Astrocyte of the cerebellum (primary cell): ENCODE measurements at places on chromosomes 7 and 10.

- DNase-seq, result no peak
Observed at GRCh38 chr10:93337309-93337721, 144.8 kb downstream of the MYOF start.

GRCh38 chr7:22587322-22587721, 87.3 kb upstream of the STEAP1B start:
- no peak for DNase-seq

DNA sequence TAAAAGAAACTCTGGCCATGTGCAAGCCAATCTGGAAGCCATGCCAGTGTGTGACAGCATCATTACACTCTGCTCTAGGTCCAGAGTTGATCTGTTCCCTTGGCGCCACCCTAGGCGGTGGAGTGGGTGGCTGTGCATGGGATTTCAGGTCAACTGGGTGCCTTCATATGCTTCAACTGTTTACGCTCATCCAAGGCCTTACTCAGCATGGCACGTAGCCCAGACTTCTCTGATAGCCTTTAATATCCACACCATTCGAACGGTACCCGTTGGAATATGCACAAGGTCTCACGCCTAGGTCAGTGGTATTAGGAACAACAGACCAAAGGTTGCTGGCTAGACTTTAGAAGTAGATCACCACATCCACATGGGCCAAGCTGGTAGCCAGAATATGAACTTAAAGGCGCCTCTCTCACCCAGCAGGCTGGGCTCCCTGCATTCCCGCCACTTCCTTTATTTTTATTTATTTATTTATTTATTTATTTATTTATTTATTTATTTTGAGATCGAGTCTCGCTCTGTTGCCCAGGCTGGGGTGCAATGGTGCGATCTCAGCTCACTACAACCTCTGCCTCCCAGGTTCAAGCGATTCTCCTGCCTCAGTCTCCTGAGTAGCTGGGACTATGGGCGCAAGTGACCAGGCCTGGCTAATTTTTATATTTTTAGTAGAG, 18.7 kb upstream of the ACHE start:
- no peak for DNase-seq

- no peak for DNase-seq
Observed at GRCh38 chr10:102615361-102615760, 28.9 kb upstream of the TRIM8 start.

DNA sequence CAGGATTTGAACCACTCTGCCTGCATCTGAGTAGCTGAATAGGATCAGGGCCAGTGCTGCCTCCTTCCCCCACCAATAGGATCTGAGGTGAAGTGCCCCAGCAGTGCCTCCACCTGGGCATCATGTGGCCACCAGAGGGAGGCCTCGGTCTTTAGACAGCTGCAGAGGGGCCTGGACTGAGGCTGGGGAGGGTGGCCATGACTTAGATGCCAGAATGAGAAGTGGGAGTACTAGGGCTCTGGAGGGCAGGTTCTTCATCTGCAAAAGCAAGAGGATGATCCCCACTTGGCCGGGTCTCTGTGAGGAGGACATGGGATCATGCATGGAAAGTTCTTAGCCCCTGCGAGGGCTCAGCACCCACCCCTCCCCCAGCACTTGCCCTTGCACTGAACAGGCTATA, 56.9 kb downstream of the NEUROG3 start:
- no peak for DNase-seq

DNA sequence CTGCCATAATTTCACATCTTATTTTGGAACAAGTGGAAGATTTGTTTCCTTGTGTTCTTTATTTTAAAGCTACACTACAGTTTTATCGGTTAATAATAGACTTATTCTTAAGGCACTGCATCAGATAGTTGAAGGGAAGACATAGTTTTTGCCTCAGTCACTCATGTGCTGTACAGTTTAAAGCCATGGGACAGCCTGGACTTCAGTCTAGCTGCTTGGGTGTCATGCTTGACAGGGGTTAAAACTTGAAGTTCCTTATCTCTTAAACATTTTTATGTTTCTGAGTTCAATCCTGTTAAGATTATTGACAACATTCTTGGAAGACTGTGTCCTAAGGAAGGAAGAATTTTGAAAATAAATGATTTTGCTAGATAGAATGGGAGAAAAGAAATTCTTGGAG, 49.7 kb downstream of the PPP1R9A start:
- DNase-seq, result no peak

- DNase-seq, result peak; percentile 95
Observed at GRCh38 chr10:82982110-82982608, 1107.2 kb downstream of the NRG3 start.

DNA sequence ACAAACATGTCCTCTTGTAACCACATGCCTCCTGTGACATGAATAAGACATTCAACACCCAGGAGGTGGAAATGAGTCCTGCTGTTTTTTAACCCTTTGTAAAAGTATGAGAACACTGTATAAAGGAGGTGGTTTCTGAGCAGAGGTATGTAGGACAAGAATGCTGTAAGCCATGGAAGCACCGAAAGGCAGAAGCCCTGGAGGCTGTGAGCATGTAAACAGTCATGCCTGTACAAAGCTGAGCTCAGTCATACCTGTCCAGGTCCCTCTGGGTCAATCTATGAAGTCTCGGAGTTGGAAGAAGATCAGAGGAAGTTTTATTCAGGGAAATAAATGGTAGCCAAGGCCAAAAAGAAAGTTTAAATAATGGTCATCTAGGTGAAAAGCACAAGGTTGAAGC, 34.7 kb upstream of the XPNPEP1 start:
- DNase-seq, result no peak

DNA sequence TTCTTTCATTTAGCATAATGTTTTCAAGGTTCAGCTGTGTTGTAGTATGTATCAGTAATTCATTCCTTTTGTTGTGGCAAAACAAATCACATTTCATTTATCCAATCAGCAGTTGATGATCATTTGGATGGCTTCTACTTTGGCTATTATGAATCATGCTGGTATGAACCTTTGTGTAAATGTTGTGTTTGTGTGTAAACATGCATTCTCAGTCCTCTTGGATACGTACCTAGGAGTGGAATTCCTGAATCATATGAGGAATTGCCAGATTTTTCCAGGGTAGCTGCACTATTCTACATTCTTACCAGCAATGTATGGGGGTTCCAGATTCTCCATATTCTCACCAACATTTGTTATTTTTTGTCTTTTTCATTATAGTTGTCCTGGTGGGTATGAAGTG, 578.5 kb upstream of the MKI67 start:
- no peak for DNase-seq

DNA sequence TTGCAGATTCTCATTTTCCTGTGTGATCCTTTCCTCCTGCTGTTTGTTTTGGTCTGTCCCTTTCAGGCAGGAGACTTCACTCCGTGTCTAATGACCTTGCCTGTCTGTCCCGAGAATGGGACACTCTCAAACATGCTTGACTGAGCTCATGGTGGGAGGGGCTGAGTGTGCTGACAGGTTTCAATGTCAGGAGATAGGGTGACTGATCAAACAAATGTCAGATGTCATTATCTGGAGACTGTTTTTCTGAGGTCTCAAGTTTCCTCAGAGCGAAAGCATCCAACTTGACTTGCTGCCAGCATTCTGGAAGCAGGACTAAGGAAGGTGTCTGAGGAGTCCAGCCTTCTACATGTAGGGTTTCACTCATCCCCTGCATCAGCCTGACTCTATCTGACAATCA, 228.8 kb upstream of the KIAA1217 start:
- no peak for DNase-seq

DNA sequence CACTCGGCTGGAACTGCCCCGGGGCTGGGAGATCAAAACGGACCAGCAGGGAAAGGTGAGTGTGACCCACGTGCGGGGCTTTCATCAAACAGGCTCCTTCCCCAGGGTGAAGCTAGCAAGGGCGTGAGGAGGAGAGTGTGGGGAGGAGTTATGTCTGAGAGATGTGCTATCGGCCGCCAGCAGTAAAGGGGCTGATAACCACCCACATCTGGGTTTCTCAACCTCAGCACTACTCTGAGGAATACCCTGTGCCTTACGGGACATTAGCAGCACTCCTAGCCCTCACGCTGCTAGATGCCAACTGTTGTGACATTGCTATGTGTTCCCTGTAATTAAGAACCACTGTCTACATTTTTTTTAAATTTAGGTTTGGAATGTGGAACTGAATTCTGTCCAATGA, 113.9 kb upstream of the STK17A start:
- DNase-seq, result no peak

DNA sequence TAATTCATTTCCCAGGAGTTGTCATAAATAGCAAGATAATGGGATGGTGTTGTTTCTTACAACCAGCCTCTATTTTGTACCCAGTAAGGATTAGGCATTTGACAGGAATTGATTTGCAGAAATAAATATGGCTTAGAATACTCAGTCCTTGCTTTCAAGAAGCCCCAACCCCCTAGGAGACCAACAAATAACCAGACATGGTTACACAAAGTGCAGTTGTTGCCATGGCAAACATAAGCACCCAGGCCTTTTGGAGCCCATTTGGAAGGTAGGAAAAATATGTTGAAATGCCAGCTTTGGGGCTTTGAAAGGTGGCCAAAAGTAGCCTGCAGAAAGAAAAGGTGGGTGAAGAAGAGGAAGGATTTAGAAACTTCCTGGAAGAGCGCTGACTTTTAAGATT, 397.5 kb downstream of the CDC14C start:
- DNase-seq, result no peak

GRCh38 chr10:96606946-96607345, 20.1 kb upstream of the TM9SF3 start:
- DNase-seq, result no peak
